Cardiac muscle cell (in vitro differentiated cells and primary cell): ENCODE measurements at places on chromosomes 6 and 20. TPM values are rescaled to one million over a fixed set of nuclear protein-coding genes. Genes with fewer than 3 reads are reported as not detected.

OPRM1 gene
- not detected in 2 replicates for total RNA-seq

CYP39A1 gene
- total RNA-seq: 4.3 and 5.2 TPM in 2 replicates

CST4 gene
- total RNA-seq: not detected in 2 replicates

BICRAL gene
- total RNA-seq: 5.3 and 7.2 TPM in 2 replicates

ACOT13 gene
- 29.0 and 30.7 TPM in 2 replicates for total RNA-seq

CCDC170 gene
- 0.03 and 0.14 TPM in 2 replicates for total RNA-seq

SMPD2 gene
- 7.0 and 12.5 TPM in 2 replicates for total RNA-seq

SESN1 gene
- 16.4 and 22.0 TPM in 2 replicates for total RNA-seq

PLCB1 gene
- 9.0 and 17.6 TPM in 2 replicates for total RNA-seq

WFDC5 gene
- total RNA-seq: not detected in 2 replicates

GMPR gene
- total RNA-seq: 8.8 and 9.4 TPM in 2 replicates

SAMD3 gene
- total RNA-seq: not detected in 2 replicates

DNA sequence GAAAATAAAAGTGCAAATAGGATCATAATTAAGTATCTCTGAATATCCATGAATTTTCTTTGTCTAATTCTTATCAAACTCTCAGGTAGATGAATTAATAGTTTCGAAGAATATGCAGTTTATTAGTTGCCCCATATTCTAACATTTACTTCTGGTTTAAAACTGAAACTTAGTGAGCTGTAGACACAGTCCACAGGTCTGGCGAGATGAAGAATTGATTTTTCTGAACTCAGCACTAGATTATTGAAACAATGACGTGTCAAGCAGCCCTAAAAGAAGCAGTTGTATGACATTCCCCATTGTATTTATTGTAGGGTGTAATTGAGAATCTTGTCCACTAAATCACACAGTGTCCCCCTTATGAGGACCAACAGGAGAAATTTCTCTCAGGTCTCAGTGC lies 407.1 kb downstream of the GRIK2 start:
- H3K4me3 ChIP-seq: no peak overlapping the region
- H3K36me3 ChIP-seq: no peaks in the 10 kb centered on the region
- no peak overlapping the region for H3K27ac ChIP-seq
- H3K27me3 ChIP-seq: no peaks in the 10 kb centered on the region

DNA sequence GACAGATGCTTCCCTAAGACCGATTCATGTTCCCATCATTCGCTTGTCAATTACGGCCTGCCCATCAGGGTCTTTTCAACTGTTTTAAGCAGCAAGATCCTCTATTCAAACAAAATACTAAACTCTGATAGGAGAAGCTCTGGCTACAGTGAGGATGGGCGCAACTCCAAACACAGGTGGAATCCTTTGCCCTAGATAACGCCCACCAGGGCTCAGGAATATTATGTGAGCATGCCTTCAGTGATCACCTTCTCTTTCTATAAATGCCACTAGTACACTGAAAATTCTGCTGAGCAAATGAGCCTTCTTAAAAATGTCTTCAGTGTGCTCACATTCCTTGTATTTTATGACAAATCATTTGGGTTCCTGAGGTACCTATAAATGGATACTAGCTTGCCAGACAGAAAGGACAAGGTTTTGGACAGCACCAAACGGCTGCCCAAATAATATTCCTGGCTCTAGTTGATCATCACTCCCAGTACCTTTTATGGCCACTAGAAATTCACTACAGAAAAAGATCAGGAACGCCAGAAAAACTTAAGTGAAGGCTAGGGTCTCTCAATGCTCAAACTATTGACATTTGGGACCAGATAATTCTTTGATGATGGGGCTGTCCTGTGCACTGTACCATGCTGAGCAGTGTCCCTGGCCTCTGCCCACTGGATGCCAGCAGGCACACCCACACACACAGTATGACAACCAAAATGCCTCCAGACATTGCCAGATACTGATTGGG lies 13.1 kb downstream of the ZNF217 start:
- DNase-seq: no peak
- peaks cover 29% of the 10 kb centered on the region for H3K4me1 ChIP-seq
- no peaks in the 10 kb centered on the region for H3K27me3 ChIP-seq
- no peak overlapping the region for H3K4me3 ChIP-seq
- peaks cover 39% of the 10 kb centered on the region for H3K36me3 ChIP-seq
- peak overlapping the region; percentile 56 for H3K27ac ChIP-seq

DNA sequence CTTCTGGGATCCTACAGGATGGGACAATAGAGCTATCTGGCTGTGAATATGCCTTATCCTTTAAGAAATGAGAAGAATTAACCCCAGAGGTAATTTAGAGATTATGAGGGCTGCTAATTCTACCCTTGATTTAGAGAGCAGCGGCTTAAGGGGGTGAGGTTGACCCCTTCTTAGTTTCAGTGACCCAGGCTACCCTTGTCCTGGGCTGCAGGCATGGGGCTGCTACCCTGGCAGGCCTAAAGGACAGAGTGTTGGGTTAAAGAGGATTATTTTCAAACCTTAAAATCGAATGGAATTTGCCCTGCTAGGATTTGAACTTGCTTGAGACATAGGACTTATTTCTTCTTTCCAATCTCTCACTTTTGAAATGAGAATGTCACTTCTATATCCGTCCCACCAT lies 1343.4 kb downstream of the HACE1 start:
- H3K4me3 ChIP-seq: no peak overlapping the region
- no peaks in the 10 kb centered on the region for H3K36me3 ChIP-seq
- DNase-seq: no peak
- H3K27me3 ChIP-seq: no peaks in the 10 kb centered on the region

GRCh38 chr20:10547276-10548114 lies 112.4 kb downstream of the SLX4IP start:
- H3K27ac ChIP-seq: no peak overlapping the region
- no peak overlapping the region for H3K4me3 ChIP-seq
- H3K27me3 ChIP-seq: no peaks in the 10 kb centered on the region
- H3K4me1 ChIP-seq: peaks cover 16% of the 10 kb centered on the region
- no peak for DNase-seq
- H3K36me3 ChIP-seq: no peaks in the 10 kb centered on the region

- no peaks in the 10 kb centered on the region for H3K4me1 ChIP-seq
- no peaks in the 10 kb centered on the region for H3K27me3 ChIP-seq
- H3K27ac ChIP-seq: peak overlapping the region; percentile 30
- no peak overlapping the region for H3K4me3 ChIP-seq
Measured at GRCh38 chr20:33411242-33411641, 9.9 kb upstream of the CDK5RAP1 start.

GRCh38 chr6:149884215-149884614 lies 13.7 kb downstream of the RAET1E start:
- H3K4me1 ChIP-seq: no peaks in the 10 kb centered on the region
- H3K27ac ChIP-seq: no peak overlapping the region
- H3K36me3 ChIP-seq: no peaks in the 10 kb centered on the region
- H3K4me3 ChIP-seq: no peak overlapping the region

DNA sequence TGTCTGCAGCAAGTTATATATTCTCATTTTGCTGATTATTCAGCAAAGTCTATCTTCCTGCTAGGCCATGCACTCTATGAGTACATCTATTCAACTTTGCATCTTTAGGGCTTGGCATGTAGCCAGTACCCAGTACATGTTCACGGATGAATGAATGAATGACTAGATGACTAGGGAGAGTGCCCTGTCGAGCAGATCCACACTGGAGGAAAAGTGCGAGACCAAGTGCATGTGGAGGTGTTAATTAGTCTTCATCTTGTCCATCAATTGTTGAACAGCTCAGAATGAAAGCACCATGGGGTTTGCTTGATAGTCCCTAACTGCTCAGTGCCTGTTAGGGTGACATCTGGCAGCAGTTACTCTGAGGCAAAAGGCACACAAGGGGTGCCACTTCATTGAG lies 30.4 kb downstream of the TM9SF4 start:
- H3K36me3 ChIP-seq: peaks cover 56% of the 10 kb centered on the region
- no peak overlapping the region for H3K27ac ChIP-seq
- DNase-seq: no peak
- H3K27me3 ChIP-seq: no peaks in the 10 kb centered on the region
- no peaks in the 10 kb centered on the region for H3K4me1 ChIP-seq

DNA sequence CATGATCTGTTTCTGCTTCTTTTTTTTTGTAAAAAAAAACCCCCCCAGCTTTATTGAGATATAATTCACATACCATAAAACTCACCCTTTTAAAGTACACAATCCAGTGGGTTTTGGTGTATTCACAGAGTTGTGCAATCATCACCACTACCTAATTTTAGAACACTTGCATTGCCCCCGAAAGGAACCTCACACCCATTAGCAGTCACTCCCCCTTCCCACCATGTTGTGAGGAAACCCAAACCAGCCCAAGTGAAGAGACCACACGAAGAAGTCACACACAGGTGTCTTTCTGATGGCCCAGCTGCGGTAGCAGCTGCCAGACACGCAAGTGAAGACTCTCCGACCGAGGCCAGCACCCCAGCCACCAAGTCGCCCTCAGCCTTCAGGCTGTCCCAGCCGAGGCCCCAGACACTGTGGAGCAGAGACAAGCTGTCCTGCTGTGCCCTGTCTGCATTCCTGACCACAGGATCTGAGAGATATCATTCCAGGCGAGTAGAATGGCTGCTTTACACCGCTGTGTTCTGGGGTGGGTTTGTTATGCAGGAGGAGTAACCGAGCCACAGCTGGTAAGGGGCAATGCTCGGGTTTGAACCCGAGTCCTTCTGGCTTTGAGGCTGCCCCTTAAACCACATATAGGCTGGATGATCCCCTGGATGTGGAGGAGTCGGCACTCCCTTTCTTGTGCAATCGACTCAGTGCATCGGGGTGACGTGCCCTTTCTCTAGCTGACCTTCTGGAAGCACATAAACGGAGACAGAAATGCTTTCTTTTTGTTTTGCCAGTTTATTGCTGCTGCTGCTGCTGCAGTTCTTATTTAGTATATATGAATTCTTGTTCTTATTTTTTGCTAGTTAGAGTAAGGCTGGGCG lies 59.1 kb upstream of the PTPN1 start:
- no peak overlapping the region for H3K4me3 ChIP-seq
- peaks cover 20% of the 10 kb centered on the region for H3K4me1 ChIP-seq
- H3K36me3 ChIP-seq: no peaks in the 10 kb centered on the region
- peak; percentile 76 for DNase-seq
- H3K27me3 ChIP-seq: no peaks in the 10 kb centered on the region
- peak overlapping the region; percentile 47 for H3K27ac ChIP-seq

GRCh38 chr6:112193535-112194051 lies 60.8 kb downstream of the LAMA4 start:
- H3K27me3 ChIP-seq: no peaks in the 10 kb centered on the region
- H3K36me3 ChIP-seq: peaks cover 18% of the 10 kb centered on the region
- H3K4me1 ChIP-seq: peaks cover 23% of the 10 kb centered on the region
- no peak overlapping the region for H3K27ac ChIP-seq

DNA sequence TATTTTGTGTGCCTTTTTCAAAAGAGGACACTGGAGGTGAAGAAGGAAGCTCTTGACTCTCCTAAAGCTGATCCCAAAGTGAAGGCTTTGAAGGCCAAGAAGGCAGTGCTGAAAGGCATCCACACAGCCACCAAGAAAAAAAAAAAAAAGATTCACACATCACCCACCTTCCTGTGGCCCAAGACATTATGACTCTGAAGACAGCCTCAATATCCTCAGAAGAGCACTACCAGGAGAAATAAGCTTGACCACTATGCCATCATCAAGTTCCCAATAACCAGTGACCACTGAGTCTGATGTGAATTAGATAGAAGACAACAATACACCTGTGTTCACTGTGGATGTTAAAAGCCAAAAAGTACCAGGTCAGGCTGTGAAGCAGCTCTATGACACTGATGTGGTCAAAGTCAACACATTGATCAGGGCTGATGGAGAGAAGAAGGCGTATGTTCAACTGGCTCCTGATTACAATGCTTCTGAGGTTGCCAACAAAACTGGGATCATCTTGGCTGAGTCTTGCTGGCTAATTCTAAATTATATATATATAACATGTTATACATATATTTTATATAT lies 59.4 kb downstream of the PLCG1 start:
- no peak overlapping the region for H3K4me3 ChIP-seq
- H3K27ac ChIP-seq: no peak overlapping the region
- no peaks in the 10 kb centered on the region for H3K36me3 ChIP-seq
- no peaks in the 10 kb centered on the region for H3K27me3 ChIP-seq
- no peak for DNase-seq
- H3K4me1 ChIP-seq: no peaks in the 10 kb centered on the region

DNA sequence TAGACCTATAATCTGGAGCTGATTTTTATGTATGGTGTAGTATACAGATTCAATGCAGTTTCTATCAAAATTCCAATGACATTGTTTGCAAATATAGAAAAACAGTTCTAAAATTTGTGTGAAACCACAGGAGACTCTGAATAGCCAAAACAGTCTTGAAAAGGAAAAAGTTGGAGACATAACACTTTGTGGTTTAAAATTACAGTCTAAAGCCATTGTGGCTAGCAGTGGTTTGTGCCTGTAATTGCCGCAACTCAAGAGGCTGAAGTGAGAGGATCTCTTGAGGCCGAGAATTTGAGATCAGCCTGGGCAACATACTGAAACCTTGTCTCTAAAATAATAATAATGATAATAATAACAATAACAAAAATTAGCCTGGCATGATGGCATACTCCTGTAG lies 213.7 kb downstream of the CDKAL1 start:
- no peak for DNase-seq
- no peak overlapping the region for H3K27ac ChIP-seq
- H3K36me3 ChIP-seq: no peaks in the 10 kb centered on the region
- no peak overlapping the region for H3K4me3 ChIP-seq
- peaks cover 12% of the 10 kb centered on the region for H3K4me1 ChIP-seq
- no peaks in the 10 kb centered on the region for H3K27me3 ChIP-seq

GRCh38 chr20:42974347-42974746 lies 215.4 kb downstream of the PTPRT start:
- H3K4me3 ChIP-seq: no peak overlapping the region
- H3K27ac ChIP-seq: no peak overlapping the region
- DNase-seq: no peak
- no peaks in the 10 kb centered on the region for H3K36me3 ChIP-seq

- H3K4me3 ChIP-seq: no peak overlapping the region
- peaks cover 8% of the 10 kb centered on the region for H3K4me1 ChIP-seq
- H3K27me3 ChIP-seq: no peaks in the 10 kb centered on the region
- H3K36me3 ChIP-seq: peaks cover 4% of the 10 kb centered on the region
Measured at GRCh38 chr20:31759836-31760518, 20.9 kb downstream of the TPX2 start.

GRCh38 chr20:45353746-45354145 lies 5.5 kb upstream of the SDC4 start:
- H3K27ac ChIP-seq: no peak overlapping the region
- peaks cover 14% of the 10 kb centered on the region for H3K4me1 ChIP-seq
- no peaks in the 10 kb centered on the region for H3K36me3 ChIP-seq
- no peak for DNase-seq
- no peak overlapping the region for H3K4me3 ChIP-seq
- H3K27me3 ChIP-seq: no peaks in the 10 kb centered on the region

GRCh38 chr6:38375341-38375740 lies 264.4 kb downstream of the BTBD9 start:
- H3K4me1 ChIP-seq: no peaks in the 10 kb centered on the region
- H3K27ac ChIP-seq: no peak overlapping the region
- H3K4me3 ChIP-seq: no peak overlapping the region
- H3K27me3 ChIP-seq: no peaks in the 10 kb centered on the region

GRCh38 chr20:44480097-44480496 lies 4.4 kb downstream of the TTPAL start:
- no peaks in the 10 kb centered on the region for H3K27me3 ChIP-seq
- H3K4me3 ChIP-seq: no peak overlapping the region
- H3K27ac ChIP-seq: no peak overlapping the region
- H3K4me1 ChIP-seq: no peaks in the 10 kb centered on the region

GRCh38 chr6:13485923-13486562 lies 1.4 kb downstream of the GFOD1 start:
- no peak overlapping the region for H3K27ac ChIP-seq
- peaks cover 12% of the 10 kb centered on the region for H3K4me1 ChIP-seq
- DNase-seq: peak; percentile 53

GRCh38 chr6:116287689-116288282 lies 8.1 kb upstream of the TSPYL1 start:
- no peaks in the 10 kb centered on the region for H3K4me1 ChIP-seq
- no peaks in the 10 kb centered on the region for H3K27me3 ChIP-seq
- H3K4me3 ChIP-seq: no peak overlapping the region
- no peak overlapping the region for H3K27ac ChIP-seq

GRCh38 chr6:140202964-140203515 lies 828.6 kb upstream of the CITED2 start:
- H3K4me1 ChIP-seq: peaks cover 20% of the 10 kb centered on the region
- H3K27ac ChIP-seq: no peak overlapping the region
- no peak overlapping the region for H3K4me3 ChIP-seq
- H3K27me3 ChIP-seq: no peaks in the 10 kb centered on the region
